Activated CD8-positive, alpha-beta T cell treated with anti-CD3 and anti-CD28 coated beads, Interleukin-2, amount 10 ng/mL, durations not matched to agents 7 days and 5 days (primary cell): ENCODE measurements at places on chromosomes 5 and 9.

DNA sequence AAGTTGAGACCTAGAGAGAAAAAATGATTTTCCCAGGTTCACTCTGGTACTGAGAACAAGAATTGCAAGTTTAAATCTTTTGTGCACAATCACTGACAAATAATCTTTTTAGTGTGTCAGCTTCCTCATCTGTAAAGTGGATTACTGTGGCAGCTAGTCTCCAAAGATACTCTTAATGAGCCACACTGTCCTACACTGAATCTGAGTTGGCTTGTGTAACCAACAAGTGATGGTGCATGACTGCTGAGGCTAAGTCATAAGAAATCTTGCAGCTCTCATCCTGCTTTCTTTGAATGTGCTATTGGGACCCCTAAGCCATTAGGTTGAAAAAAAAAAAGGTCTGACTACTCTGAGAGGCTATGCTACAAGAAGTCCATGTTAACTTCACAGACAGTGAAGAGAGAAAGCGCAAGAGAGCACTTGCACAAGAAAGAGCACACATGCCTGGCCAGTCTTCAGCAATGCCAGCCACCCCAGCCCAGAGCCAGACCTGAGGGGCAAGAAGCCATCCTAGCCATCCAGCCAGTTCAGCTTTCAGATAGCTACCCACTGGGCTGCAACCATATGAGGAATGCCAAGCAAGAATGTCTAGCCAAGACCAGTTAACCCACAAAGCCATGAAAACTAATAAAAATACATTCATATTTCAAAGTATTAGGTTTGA, 419.4 kb downstream of the RAB3C start:
- peaks cover 51% of the 10 kb centered on the region for H3K4me1 ChIP-seq
- no peaks in the 10 kb centered on the region for H3K27me3 ChIP-seq
- DNase-seq = no peak
- H3K36me3 ChIP-seq = peaks cover 41% of the 10 kb centered on the region

DNA sequence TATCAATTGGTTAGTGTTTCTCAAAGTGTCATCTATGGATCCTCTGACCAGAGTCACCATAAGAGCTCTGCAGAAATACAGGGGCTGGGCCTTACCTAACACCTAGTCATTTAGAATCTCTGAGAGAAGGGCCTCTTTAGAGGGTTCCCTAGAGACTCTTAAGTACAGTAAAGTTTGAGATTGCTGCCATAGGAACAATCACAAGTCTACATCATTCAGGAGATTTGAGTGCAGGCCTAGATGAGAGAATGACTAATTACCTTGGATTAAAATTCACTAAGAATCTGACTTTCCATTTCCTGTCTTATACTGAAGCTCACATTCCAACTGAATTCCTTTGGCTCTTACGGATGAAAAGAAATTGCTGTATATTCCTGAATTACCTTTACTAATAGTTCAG, 182.1 kb upstream of the PTGER4 start:
- no peak overlapping the region for H3K4me3 ChIP-seq
- H3K27ac ChIP-seq = no peak overlapping the region
- peaks cover 10% of the 10 kb centered on the region for H3K36me3 ChIP-seq
- no peaks in the 10 kb centered on the region for H3K27me3 ChIP-seq

- no peaks in the 10 kb centered on the region for H3K36me3 ChIP-seq
- H3K4me3 ChIP-seq = no peak overlapping the region
- H3K27ac ChIP-seq = no peak overlapping the region
- DNase-seq = no peak
- H3K4me1 ChIP-seq = no peaks in the 10 kb centered on the region
Observed at GRCh38 chr5:179259731-179260323, 85.4 kb downstream of the ADAMTS2 start.

DNA sequence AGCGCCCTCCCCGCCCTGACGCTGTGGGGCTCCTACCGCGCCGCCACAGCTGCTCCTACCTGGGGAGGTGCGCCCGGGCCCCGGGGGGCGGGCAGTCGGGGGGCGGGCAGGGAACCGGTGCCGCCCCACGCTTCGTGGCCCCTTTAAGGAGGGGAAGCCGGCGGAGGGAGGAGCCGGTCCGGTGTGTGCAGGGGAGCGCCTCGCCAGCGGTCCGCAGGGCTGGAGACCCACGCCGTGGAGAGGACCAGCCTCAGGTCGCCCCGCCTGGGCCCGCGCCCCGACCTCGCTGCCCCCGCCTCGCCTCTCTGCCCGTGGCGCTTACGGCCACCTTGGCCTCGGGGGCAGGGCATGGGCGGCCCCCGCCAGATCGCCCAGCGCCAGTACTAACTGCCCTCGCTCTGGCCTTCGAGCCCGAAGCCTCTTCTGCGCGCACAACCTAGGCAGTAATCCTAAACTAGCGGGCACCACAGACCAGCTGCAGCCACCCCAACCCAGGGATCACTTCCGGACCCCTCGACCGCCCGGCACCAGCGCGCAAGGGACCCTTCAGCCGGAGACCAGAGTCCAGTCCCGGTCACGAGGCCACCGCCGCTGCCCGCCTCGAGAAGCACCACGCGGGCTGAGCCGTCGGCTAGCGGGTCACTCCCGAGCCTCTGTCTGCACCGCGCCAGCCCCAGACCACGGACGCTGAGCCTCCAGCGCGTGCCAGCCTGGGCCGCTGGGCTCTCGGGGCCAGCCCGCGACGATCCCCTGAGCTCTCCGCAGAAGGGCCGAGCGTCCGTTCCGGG, at the start of gene FOXE1:
Gene FOXE1 (plus strand): TSS at position 171 of the 788 bp plus-strand sequence. CDS start 689 bp downstream, outside the sequence.
- H3K4me3 ChIP-seq = peak within 1 kb of the TSS; percentile 85
- peaks cover 4% of the 10 kb centered on the region for H3K36me3 ChIP-seq
- peak within 1 kb of the TSS; percentile 73 for H3K27ac ChIP-seq
- peaks cover 78% of the 10 kb centered on the region for H3K27me3 ChIP-seq
- DNase-seq = no peak

GRCh38 chr5:116576053-116576713, 1.6 kb upstream of the SEMA6A start:
- DNase-seq = peak; percentile 58
- H3K27ac ChIP-seq = no peak overlapping the region
- peak overlapping the region; percentile 31 for H3K4me3 ChIP-seq
- H3K4me1 ChIP-seq = peaks cover 31% of the 10 kb centered on the region

GRCh38 chr5:122015471-122015870, 53.7 kb downstream of the SRFBP1 start:
- H3K36me3 ChIP-seq = peaks cover 5% of the 10 kb centered on the region
- no peak overlapping the region for H3K4me3 ChIP-seq
- H3K27ac ChIP-seq = no peak overlapping the region
- H3K27me3 ChIP-seq = no peaks in the 10 kb centered on the region

DNA sequence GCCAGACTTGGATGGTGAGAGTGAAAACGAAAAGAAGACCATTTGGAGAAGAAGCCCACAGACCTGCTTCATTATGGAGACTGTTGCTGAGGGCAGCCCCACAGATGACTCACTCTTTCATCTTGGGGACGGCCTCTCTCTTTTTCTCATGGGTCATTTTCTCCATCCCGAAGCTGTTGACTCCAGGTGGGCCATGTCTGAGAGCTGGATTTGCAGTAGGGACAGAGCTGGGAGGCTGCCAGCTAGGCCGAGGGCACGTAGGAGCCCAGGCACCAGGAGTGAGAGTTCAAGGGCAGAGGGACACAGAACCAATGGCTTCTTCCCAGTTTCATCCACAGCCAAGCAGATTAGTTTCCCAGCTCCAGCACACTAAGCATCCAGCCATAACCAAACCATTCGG, 92.4 kb downstream of the S1PR3 start:
- no peaks in the 10 kb centered on the region for H3K36me3 ChIP-seq
- H3K27ac ChIP-seq = no peak overlapping the region
- no peak overlapping the region for H3K4me3 ChIP-seq
- H3K4me1 ChIP-seq = no peaks in the 10 kb centered on the region

- no peak overlapping the region for H3K27ac ChIP-seq
- no peak for DNase-seq
- H3K4me1 ChIP-seq = peaks cover 32% of the 10 kb centered on the region
- H3K36me3 ChIP-seq = peaks cover 17% of the 10 kb centered on the region
Observed at GRCh38 chr5:121967187-121967586, 5.4 kb downstream of the SRFBP1 start.

DNA sequence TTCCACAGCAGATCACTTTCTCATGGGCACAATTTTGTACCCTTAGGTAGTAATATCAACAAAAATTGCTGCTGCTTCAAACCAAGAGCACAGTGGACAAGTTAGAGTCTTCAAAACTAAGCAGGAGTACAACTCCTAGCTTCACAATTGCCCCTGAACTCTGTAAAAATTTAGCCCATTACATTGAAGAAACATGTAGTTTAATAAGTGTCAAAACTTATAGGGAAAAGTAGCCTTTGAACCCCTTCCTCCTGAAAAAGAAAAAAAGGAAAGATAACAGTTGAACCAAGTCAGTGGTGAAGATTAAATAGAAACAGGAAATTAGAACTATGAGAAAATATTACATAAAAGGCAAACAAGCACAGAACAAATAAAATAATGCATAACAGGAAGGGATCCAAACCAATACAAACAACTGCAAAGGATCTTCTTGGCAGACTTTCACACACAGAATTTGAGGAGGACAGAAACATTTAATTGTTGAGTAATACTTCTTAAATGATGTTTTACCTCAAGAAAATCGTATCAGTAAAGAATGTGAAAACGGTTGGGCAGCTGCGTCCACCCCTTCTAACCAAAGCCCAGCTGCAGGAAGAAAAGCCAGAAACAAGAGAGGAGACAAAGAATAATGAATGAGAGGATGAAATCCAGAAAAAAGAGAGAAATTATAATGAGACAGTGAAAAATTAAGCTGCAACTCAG, 636.0 kb downstream of the NR2F1-AS1 start:
- no peaks in the 10 kb centered on the region for H3K27me3 ChIP-seq
- DNase-seq = no peak
- no peaks in the 10 kb centered on the region for H3K4me1 ChIP-seq
- H3K27ac ChIP-seq = no peak overlapping the region
- H3K36me3 ChIP-seq = no peaks in the 10 kb centered on the region
- H3K4me3 ChIP-seq = no peak overlapping the region

DNA sequence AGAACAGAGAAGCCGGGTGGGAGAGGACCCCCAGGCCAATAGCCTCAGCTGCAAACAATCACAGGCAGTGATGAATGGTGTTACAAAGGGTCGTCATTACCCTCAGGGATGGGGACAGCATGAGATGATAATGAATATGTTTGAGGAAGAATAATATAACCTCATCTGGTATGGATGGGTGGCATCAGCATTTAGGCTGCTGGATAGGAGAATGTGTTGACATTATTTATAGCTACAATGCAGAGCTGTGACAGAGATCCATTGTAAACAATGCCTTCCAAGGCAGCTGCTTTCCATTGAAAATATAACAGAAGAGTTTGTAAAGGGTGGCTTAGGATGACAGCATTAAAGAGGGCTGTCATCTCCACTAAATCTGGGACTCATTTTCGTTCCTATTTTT, 365.5 kb downstream of the KCNN2 start:
- no peak overlapping the region for H3K27ac ChIP-seq
- H3K36me3 ChIP-seq = no peaks in the 10 kb centered on the region
- H3K4me1 ChIP-seq = no peaks in the 10 kb centered on the region
- no peak for DNase-seq
- no peak overlapping the region for H3K4me3 ChIP-seq
- no peaks in the 10 kb centered on the region for H3K27me3 ChIP-seq

GRCh38 chr9:68763104-68763503, 58.1 kb downstream of the PIP5K1B start:
- peaks cover 16% of the 10 kb centered on the region for H3K27me3 ChIP-seq
- H3K4me1 ChIP-seq = no peaks in the 10 kb centered on the region
- no peak overlapping the region for H3K4me3 ChIP-seq
- H3K27ac ChIP-seq = no peak overlapping the region
- DNase-seq = no peak

DNA sequence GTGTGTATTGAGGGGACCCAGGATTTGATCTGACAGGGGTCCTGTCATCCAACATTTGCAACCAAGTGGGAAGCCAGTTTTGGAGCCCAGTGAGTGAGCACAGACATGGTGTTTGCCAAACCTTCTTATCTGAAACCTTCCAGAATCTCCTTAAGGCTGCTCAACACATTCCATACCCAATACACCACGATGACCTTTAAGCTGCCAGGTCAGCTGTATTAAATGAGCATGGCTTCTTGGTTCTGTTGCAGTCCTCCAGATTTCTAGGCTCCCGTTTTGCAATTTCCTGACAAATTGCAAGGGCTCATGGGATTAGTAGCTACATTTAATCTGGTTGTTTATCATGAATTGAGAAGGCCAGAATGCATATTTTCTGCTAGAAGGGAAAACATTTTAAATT, 124.2 kb upstream of the ATP10B start:
- no peak for DNase-seq
- no peak overlapping the region for H3K27ac ChIP-seq
- H3K4me1 ChIP-seq = no peaks in the 10 kb centered on the region
- no peak overlapping the region for H3K4me3 ChIP-seq
- no peaks in the 10 kb centered on the region for H3K27me3 ChIP-seq

- no peaks in the 10 kb centered on the region for H3K36me3 ChIP-seq
- peaks cover 5% of the 10 kb centered on the region for H3K4me1 ChIP-seq
- DNase-seq = no peak
- H3K27me3 ChIP-seq = peaks cover 4% of the 10 kb centered on the region
- H3K4me3 ChIP-seq = no peak overlapping the region
Observed at GRCh38 chr5:56565644-56566043, 249.7 kb upstream of the MAP3K1 start.

DNA sequence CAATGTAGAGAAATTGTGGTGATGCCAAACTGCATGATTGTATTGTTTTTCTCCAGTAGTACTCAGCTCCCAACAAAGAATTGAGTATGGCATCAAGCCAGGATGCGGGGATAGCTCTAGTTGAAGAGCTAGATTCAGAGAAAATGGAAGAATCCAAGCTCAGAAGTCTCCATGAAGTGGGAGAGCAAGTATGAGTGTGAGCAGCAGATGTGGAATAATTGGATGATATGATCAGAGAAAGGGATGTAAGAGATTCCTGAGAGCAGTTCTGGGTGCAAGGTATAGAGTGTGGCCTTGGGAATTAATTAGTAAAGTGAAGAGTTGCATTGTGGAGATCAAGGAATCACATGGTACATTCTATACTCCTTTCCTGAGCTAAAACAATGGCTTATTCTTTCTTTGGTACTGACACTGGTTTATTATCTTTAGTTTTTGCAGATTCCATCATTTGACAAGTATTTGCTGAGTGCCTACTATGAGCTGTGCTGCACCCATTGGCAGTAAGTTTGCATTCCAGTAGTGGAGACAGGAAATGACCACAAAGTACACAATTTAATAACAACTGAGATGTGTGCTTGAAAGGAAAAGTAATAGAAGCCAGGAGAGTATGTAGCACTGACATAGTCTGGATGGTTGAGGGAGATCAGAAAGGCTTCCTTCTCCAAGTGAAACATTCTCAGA, 177.1 kb downstream of the CPLANE1 start:
- no peaks in the 10 kb centered on the region for H3K36me3 ChIP-seq
- no peak overlapping the region for H3K4me3 ChIP-seq
- DNase-seq = no peak
- H3K27ac ChIP-seq = no peak overlapping the region
- H3K27me3 ChIP-seq = no peaks in the 10 kb centered on the region

GRCh38 chr5:67407979-67408378, 211.4 kb upstream of the CD180 start:
- H3K27me3 ChIP-seq = no peaks in the 10 kb centered on the region
- no peaks in the 10 kb centered on the region for H3K4me1 ChIP-seq
- no peak overlapping the region for H3K4me3 ChIP-seq
- no peaks in the 10 kb centered on the region for H3K36me3 ChIP-seq
- no peak overlapping the region for H3K27ac ChIP-seq
